ENCODE measurements at places on chromosomes 11 and 22.

DNA sequence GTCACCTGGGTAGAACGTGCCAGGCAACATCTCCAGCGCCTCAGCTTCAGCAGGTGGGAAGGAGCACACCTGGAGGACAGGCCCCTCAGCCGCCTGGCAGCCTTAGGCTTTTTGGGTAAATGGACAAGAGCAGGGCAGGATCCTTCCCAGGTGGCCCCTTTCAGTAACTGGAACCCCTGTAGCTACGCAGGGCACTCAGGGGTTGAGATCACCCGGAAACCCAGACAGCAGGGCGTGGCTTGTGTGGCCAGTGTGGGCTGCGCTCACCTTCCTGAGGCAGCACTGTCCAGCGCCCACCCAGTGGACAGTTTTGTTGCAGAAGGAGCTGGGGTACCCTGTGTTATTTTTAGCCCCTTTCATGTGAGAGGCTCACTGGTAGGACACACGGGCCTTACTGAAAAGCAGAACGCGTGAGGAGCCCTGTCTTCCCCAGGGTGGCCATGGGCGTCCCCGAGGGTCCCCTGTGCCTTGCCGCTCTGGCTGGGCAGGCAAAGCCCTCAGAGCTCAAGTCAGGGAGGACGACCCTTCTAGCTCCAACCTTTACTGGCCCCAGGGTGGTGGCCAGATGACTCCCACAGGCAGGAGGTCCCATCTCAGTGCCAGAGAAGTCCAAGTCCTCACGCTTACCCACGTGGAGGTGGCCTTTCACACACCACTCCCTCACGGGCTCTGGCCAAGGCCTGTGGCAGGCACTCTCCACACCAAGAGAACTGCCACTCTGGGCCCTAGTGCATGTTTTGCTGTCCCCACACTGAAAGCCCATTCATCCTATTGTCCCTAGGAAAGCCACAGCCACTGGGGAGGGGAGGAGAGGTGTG, 75.8 kb downstream of the CTTN start:
- DNase-seq, result no peak

- DNase-seq, result no peak
Measured at GRCh38 chr22:41700108-41700364, 733 bp downstream of the MEI1 start.

DNA sequence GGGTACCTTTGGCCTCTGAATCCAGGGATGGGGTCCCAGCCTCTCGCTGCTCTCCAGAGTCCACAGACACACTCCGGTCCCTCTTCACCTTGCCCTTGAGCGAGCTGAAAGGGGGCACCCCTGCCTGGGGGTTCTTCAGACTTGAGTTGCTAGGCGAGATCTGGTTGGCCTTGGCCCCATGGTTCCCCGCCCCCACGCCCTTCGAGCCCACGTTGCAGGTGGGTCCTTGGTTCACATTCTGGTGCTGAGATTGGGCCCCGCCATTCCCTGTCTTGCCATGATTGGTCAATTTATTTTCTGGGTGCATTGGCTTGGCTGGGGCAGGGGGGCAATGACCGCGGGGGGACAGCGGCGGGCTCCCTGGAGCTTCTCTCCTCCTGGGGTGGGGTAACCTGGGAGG, 17.5 kb downstream of the BCL9L start:
- no peak for DNase-seq

- DNase-seq, result no peak
Measured at GRCh38 chr22:47329727-47330650, 567.5 kb downstream of the TBC1D22A start.

DNA sequence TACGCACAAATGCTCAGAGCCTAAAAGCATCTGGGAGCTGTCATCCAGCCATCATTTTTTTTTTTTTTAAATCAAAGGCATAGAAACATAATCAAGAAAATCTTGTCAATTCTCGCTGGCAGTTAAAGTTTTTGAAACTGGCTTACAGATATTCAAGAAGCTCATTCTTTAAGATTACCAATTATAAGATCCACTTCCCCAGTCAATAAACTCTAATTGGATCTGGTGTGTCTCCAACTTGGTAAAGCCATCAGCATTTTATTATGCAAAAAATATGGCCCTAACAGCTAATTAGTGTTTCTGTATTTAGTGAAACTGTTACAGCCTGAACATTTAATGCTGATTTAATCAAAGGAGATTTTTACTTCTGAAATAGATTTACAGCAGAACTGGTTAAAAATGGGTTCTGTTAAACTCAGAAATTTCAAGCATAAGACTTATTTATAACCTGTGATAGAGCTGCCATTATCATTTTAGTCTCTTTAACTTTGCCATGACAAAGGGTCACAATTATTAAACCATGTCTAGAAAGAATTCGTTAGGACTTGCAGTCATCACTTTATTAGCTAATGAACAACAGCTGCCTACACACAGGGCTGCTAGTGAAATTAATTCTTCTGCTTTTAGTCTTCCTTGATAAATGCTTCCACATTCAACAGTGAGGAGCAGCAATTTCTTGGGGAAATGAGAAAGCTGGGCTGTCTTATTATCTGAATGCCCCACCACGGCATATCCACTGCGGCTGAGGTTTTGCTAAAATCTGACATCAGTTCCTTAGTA, 176.4 kb upstream of the PITPNB start:
- DNase-seq, result no peak

DNA sequence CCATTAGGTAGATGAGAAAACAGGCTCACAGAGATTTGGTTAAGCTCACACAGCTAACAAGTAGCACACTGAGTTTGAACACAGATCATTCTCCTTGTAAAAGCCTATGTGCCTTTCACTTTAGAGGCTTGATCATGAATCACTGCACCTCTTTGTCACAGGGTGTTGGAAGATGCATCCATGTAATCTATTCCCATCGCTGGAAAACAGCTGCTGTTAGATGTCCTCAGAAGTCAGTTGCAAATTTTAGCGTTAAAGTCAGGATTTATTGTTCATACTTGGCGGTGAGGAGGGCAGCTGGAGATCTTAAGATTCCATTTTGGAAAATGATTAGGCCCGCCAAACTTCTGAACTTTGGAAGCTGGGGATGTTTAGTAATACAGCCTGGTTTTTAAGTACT, 2.6 kb downstream of the CNTF start:
- no peak for DNase-seq

DNA sequence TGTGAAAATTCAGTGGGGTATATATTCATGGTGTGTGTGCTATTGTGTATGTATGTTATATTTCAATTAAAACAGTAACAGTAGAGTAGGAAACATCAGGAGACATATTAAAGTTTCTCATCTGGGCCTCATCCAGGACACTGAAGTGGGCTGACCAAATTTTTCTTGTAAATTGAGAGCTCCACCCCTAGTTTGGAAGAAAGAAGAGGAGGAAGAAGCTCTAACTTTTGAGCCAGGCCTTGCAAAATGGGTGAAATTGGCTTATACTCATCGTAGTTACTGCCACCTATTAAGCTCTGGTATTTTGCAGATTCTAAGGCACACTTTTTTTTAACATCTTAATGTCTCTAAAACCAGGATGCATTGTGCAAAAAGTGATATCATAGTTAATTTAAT, 33.7 kb downstream of the TSPAN18 start:
- no peak for DNase-seq

GRCh38 chr11:76512851-76513653, 68.2 kb downstream of the EMSY start:
- no peak for DNase-seq

GRCh38 chr11:99432677-99433076, 411.9 kb downstream of the CNTN5 start:
- no peak for DNase-seq

DNA sequence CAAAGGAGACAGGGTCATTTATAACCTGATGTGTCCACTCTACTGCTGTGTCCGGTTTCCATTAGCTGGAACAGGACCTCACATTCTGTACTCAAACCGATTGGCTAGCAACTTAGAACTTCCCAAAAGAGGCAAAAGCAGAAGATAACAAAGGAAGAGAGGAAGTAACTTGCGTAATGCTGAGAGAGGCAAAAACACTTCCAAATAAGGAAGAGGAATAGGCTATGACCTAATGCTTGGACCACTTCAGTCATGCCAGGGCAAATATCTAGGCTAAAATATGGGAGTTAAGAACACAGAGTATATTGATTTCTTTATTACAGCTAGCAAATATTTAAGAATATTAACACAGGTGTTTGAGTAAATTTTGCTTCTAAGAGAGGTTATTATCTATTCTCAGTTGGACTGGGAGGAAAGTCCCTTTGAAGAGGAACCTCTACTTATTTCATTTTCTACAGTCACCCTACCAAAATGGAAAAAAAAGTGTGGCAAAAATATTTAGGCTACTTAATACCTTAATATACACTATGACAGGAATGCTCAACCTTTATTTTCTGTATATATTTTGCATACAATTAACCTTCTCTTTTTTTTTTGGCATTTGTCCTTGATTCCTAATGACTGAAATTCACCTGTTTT, 499.8 kb upstream of the CHORDC1 start:
- no peak for DNase-seq

GRCh38 chr22:17369439-17370025, at the start of gene CECR2:
Gene CECR2 (plus strand): TSS chr22:17369460. CDS start chr22:17369784, 324 bp downstream.
- no peak for DNase-seq

DNA sequence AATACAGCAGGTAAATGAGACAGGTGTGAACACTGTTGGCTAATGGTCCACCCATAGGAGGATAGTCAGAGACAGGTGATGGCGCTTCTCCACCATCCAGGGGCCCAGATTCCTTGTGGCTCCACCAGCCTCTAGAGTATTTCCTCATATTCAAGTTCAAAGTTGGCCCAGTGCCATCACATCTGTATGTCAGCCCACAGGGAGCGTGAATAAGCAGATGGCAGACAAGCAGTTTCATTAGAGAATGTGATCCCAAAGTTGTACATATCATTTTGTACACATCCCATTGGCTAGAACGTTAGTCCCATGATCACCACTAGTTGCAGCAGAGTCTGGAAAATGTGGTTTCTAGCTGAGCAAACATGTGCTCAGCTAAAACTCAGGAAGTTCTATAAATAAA, 11.0 kb upstream of the CWF19L2 start:
- no peak for DNase-seq

- no peak for DNase-seq
Measured at GRCh38 chr22:21802056-21802455, 65.4 kb downstream of the MAPK1 start.

DNA sequence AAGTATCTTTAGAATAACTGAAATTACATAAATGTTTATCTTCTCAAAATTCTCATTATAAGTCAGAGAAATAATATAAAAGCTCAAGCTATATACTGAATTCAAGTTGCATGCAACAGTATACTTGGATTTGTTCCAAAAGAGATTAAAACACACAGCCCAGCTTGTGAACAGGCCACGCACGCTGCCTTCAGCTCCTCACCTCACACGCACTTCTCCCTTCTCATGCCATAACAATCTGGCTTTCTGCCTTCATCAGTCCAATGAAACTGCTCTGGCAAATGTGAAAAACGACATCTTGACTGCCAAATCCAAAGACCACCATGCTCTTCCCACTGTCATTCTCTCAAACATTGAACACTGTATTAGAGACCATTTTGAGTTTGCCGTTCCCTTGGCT, 22.1 kb downstream of the ATP6V1E1 start:
- no peak for DNase-seq

GRCh38 chr11:1178201-1178885, 20.6 kb downstream of the MUC5AC start:
- no peak for DNase-seq

- DNase-seq, result no peak
Measured at GRCh38 chr11:124194293-124195188, 11.4 kb downstream of the OR10D3 start.

DNA sequence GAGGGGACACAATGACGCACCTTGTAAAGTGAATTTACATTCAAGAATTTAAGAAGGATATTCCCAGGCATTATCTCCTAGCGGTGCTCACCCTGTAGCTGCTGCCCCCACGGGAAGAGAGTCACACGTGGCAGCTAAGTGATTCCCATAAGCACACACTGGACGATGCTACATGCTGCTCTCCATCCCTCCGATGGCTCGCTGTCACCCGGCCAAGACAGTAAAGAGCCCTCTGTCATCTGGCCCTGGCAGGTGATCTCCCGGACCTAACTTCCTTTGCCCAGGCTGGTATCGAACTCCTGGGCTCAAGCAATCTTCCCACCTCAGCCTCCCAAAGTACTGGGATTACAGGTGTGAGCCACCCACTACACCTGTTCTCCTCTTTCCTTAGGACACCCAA, 39.9 kb upstream of the IGSF9B start:
- DNase-seq, result no peak

All from CD4-positive, alpha-beta T cell treated with Interleukin-2 at 100 ng/mL for 4 hours (primary cell).